RPMI7951 (cell line): ENCODE measurements at places on chromosomes 7 and 10. TPM values are rescaled to one million over a fixed set of nuclear protein-coding genes. Genes with fewer than 3 reads are reported as not detected.

TMEM26 gene
- 1.2 TPM in 1 of 2 replicates, not detected in the other for total RNA-seq

POR gene
- total RNA-seq, result 33.3 and 34.8 TPM in 2 replicates

GIMAP8 gene
- total RNA-seq, result 0.12 TPM in 1 of 2 replicates, not detected in the other

SCRN1 gene
- 112 and 118 TPM in 2 replicates for total RNA-seq

MUC12 gene
- total RNA-seq, result 0.72 and 5.6 TPM in 2 replicates

POM121L12 gene
- not detected in 2 replicates for total RNA-seq

CALHM2 gene
- total RNA-seq, result 1.9 and 3.1 TPM in 2 replicates

MMP21 gene
- not detected in 2 replicates for total RNA-seq

TRPV5 gene
- total RNA-seq, result not detected in 2 replicates
